LoVo (cell line): ENCODE measurements at places on chromosomes 3 and 15.

GRCh38 chr3:174821477-174821876 is 37.7 kb upstream of the NAALADL2 start:
- no peak for DNase-seq

DNA sequence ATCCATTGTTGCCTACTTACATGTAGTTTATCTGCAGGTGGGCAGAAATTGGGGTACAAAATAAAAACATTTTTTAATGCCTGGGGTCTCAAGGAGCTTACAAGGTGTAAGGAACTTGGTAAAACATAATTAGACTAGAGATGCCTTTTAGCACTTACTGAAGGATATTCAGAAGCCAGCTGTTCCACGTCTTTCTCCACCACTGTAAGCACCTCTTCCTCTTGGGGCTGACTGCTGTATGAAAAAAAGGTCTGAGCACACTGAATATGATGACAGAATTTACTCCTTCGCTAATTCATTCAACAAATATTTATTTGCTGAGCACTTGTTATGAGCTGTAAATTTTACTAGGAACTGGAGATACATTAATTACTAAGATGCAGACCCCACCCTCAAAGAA is 539.1 kb downstream of the UNC13C start:
- DNase-seq, result no peak

GRCh38 chr15:75591655-75592364 is 12.7 kb upstream of the PTPN9 start:
- DNase-seq, result no peak

DNA sequence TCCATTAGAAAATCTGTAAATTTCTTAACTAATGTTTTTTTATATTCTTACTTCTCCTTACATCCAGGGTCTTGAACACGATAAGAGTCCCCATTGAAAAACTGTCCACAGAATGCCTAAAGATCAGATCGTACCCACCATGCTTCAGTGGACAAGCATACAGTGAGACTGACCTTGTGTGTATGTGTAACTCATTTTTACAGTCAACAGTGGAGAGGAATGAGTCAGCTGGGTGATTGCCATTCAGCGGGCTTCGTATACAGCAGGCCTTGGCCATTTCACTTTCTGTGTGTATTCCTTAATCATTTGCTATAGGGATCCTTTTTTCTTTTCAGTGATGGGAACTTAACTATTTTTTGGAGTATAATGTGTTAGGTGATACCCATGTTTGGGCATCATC is 10.6 kb downstream of the PARP14 start:
- DNase-seq, result no peak

DNA sequence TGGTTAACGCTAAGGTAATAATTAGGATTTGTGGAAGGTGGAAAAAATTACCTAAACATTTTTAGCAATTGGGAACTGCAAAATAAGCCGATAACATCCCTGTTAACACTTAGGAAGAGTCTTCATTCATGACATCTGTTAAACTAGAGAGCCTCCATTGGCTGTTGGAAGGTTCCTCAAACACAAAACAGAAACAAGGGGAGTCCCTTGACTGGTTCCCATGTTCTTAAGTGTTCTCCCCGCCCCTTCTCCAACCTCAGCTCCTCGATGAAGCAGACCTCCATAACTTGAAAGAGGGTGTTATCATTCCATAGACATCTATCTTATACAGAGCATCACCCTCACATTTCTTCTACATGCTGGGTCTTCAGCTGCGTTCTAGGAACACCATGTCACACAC is 2.5 kb downstream of the SLC22A13 start:
- no peak for DNase-seq

GRCh38 chr15:99148851-99149276 is 44.0 kb downstream of the SYNM start:
- no peak for DNase-seq

DNA sequence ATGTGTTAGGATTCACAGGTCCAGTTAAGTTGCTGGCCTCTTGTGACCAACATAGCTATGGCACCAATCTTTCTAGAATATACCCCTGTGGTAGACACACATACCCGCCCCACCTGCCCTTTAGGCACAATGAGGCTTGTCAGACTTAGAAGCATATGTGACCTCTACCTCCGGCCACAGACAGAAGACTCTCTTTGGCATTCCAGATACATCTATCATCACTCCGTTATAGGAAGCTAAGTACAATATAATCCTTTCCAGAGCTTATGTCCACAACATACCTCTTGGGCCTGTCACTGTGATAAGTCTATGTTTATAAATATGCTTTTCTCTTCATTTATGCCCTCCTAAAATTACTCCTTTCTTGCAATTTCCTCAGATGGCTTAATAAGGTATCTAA is 39.8 kb downstream of the CD47 start:
- DNase-seq, result no peak

DNA sequence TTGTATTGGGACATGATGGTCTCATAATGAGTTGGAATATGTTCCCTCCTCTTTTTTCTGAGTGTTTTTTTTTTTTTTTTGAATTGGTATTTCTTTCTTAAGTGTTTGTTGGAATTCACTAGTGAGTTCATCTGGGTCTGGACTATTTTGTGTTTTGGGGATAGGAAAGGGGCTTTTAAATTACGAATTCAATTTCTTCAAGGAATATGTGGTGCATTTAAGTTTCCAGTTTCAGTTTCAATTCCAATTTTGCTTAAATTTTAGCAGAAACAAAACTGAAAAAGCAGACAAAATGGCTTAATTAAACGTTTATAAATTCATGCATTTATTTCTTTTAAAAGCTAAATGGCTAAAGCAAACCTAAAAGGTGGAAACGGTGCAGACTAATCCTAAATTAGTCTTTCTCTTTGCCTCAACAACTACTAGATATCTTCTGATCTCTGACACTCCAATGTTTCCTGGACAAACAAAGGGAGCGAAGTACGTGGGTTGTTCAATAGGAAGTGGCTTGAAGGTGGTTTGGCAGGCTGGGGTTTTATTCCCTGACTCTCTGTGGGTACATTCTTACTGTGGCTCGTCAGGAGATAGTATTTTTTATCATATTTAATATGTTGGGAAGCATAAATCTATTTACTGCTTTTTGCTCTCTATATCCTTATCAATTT is 50.0 kb upstream of the CORO2B start:
- DNase-seq, result peak; percentile 15

DNA sequence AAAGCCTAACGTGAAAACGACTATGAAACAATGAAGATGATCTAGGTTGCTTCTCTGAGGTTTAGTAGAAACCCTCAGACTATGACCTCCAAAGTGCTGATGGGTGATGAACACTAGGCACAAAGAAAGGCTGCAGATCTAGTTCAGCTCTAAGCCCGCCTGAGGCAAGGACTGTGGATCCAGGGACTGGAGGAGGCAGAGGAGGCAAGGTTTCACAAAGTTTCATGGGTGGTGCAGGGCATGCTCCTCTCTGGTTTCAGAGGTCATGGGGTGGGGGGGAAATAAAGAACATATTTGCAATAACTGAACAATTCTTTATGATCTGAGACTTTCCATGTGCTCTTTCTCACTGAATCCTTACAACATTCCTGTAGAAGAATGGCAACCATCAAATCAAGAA is 679.2 kb downstream of the NTRK3 start:
- DNase-seq, result no peak

GRCh38 chr3:69740103-69741021 is 1.1 kb downstream of the MITF start:
- DNase-seq, result peak; percentile 43

DNA sequence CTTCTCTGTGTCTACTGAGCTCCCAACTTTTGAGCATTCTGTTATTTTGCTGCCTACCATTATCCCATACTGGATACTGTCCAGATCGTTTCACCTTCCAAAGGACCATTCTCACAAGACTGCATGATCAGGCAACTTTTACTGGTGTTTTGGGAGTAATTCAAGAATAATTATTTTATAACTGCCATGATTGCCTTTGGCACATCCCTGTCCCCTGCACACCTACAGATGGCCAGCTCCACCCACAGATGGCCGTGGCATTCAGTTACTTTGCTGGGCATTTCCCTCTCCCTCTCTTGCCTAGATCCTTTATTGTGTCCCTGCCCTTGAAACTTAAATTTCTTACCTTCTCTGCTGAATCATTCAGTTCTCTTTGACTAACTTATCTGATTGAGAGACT is 263.9 kb downstream of the DIPK2A start:
- DNase-seq, result no peak

DNA sequence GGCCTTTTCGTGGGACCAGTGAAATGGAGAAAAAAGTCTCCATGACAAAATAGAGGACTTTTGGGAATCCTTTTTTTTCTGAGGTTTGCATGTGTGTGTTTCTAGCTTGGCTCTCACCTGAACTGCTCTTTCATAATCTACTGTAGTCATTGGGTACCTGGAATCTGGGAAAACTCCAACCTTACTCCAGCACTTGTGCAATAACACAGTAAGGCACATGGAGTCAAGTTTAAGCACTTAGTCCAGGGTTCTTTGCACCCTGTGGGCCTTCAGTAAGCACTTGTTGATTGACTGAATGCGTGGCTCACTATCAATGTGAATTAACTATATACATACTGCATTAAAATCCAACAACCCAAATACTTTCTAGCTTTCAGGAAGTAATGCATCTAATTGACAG is 299.5 kb downstream of the ZBTB20 start:
- DNase-seq, result no peak

DNA sequence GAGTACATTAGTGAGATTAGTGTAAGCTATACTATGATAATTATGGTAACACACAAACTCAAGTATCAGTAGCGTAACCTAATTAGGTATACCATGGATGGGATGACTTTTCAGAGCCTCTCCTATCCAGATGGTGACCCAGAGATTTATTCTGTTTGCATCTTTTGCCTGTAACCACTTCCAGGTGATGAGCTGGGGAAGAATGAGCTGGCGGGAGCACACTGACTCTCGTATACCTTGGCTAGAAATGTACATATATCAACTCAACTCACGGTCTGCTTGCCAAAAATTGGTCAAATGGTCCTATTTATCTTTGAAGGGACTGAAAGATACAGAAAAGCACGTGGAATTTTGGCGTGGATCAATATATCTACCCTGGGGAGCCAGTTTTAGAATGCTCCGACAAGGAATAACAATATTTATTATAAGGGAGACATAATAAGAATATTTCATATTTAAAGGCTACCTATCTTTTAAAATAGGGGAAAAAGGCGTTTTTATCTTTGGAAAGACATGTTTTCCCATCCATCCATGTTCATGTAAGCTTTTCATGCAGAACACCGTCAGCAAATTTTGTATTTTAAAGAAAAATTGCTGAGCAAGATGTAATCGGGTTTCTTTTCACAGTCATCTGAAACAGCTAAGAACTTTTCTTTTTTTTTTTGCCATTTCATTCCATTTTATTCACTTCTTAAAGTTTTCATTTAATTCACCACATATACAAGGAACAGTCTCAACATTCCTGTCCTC is 502.6 kb upstream of the CBLB start:
- no peak for DNase-seq

DNA sequence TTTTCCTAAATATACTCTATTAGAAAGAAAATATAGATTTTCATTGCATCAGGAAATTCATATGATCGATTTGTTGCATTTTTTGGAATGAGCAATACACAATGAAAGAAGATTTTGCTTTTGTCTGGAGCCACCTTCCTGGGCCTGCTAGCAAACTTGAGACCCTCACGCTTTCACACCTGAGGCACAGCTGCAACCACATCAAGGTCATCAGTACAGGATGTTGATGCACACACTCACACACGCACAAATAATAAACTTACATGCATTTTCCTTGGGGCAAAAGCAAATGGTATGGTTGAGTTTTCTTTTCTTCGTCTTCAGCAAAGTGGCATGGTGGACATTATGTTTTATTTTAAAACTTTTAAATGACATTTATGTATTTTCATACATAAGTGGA is 64.8 kb upstream of the SATB1 start:
- DNase-seq, result no peak

DNA sequence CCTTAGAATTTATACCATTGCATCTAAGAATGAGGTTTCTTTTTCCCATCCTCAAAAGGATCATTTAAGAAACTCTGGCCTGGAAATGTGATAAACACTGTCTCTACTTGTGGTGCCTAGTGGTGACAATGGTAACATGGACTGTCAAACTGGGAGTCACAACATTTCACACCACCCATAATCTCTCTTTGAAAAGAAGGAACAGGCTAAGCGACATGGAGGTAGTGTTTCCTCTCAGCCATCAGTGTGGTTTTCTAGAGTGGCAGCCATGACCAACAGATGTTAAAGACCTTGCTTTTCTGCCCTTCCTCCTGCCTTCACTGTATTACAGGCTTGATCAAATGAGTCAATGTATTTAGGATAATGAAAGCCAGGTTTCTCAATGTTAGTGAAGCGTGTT is 283.1 kb upstream of the STAC start:
- DNase-seq, result no peak

DNA sequence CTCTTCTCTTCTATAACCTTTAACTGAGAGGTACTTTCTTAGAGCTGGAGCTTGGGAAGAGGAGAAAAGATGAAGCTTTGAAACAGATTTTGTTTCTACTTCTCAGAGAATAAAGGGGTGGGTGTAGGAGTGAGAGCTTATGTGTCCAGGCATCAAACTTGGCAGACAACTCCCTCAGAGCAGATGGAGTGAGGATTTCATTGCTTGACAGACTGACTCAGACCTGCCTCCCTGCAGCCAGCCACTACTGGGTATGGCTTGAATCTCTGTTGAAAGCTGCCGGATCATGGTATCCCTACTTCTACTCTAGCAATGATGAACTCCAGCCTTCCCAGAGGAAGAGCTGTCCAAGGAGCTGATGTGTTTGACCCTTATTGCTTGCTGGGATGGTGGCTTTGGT is 36.7 kb downstream of the SYN2 start:
- DNase-seq, result no peak

GRCh38 chr15:80204231-80204630 is 47.8 kb downstream of the CTXND1 start:
- DNase-seq, result no peak

DNA sequence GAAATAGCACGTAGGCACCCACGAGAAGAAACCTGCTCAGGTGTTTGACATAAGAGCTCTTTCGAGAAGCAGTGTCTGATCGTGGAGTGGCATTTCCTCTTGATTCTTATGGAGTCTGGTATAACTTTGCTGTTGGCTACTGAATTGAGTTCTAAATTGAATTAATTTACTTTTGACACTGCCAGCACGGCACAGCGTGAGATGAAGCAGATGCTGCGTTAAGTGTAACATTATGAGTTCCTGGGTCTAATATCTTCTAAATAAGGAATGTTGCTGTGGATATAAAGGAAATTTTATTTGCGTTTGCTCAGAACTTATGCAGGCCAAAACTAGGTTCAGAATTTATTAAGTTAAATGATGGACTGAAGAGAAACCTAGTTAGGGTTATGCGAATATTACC is 919.9 kb downstream of the TUSC7 start:
- DNase-seq, result no peak

GRCh38 chr3:42262525-42262924 is 3.5 kb downstream of the CCK start:
- no peak for DNase-seq
